ENCODE measurements at places on chromosomes 5 and 9.
A peak's percentile ranks its signal among the peaks of the same experiment; 100 is the strongest.

DNA sequence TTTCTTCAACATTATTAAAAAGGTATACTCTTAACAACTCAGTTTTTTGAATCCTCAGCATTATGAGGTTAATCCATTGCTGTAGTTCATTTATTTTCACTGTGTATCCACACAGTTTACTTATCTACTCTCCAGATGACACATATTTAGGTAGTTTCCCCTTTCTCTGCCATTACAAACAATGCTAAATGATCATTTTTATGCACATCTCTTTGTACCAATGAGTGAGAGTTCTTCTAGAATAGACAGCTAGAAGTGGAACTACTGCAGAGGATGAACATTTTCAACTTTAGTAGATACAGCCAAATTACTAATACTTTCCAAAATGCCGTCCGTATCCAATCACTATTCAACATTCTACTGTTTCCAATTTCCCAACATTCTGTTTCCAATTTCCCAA is 11.5 kb downstream of the AFF4 start:
- DNase-seq: no peak

DNA sequence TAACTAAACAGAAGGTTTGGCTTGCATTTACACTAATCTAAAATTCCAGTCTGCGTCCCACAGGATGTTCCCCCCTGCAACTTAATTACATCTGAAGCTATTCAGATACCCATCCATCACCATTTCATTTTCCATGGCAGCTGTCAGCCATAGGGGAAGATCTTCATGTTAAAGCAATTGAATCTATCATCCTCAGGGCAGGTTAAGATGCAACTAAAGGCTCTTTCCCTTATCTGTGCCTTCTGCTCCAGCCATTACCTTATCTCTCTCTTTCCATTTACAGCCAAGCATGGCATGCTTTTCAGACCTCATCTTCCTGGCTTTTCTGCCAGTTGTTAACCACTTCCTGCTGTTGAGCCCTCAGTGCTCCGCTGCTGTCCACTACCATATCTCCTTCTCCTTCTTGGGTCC is 15.8 kb upstream of the HACD4 start:
- no peak for DNase-seq

GRCh38 chr5:44887722-44888121 is 79.0 kb downstream of the MRPS30 start:
- no peak for DNase-seq

DNA sequence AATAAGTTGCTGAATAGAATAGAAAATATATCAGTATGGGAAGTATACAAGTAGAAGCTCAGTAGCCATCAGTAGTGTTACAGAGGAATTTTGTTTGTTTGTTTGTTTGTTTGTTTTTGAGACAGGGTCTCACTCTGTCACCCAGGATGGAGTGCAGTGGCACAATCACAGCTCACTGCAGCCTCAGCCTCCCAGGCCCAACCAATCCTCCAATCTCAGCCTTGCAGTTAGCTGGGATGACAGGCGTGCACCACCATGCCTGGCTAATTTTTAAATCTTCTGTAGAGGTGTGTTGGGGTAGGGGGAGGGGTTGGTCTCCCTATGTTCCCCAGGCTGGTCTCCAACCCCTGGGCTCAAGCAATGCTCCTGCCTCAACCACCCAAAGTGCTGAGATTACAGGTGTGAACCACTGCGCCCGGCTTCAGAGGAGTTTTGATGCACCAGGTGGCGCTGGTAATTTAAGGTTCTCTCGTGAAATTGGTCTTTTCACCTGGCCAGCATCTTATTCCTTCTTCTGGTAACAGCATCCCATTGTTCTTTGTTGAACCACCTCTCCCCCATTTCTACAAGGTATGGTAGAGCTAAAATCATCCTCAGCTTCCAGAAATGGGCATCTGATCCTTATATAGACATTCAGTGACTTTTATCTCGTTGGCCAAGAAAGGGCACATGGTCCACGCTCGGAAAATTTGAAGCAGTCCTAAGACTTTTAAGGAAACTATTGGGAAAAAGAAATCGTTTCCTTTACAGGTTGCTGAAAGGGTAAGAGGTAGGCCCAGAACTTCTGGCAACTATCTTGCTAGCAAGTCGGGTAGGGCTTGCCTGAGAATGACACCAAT is 157.1 kb downstream of the ARRDC3 start:
- peak; percentile 30 for DNase-seq

DNA sequence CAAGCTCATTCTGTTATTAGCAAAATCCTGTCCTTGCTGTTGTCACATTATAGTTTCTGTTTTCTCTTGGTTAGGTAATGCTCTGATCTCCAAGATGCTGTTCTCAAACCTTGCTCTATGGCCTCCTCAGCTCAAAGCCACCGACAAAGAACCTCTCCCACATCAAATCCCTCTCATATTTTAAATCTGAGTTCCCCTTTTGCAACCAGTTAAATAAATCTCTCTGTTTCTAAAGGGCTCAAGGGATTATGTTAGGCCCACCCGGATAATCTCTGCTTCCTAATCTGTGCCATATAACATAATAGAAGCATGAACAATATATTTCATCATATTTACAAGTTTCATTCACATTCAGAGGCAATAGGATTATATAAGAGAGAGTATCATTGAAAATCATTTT is 286.0 kb downstream of the CYLC2 start:
- no peak for DNase-seq

DNA sequence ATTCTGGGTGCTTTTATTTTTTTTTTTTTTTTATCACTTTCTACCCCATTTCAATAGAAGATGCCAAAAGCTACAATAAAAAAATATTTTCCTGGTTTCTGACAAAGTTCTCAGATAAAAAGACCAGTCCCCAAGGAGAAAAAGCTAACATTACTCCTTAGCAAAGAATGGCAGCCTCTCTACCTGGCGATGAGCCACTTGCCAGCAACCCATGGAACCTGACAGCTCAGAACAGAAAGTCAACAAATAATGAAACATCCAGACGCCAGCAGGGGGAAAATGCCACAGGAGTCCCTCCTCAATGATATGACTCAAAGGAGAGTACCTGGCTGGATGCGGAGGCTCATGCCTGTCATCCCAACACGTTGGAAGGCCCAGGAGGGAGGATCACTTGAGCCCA is 123.2 kb downstream of the MYO10 start:
- no peak for DNase-seq

GRCh38 chr5:131953969-131954368 is 8.5 kb upstream of the MEIKIN start:
- DNase-seq: no peak

DNA sequence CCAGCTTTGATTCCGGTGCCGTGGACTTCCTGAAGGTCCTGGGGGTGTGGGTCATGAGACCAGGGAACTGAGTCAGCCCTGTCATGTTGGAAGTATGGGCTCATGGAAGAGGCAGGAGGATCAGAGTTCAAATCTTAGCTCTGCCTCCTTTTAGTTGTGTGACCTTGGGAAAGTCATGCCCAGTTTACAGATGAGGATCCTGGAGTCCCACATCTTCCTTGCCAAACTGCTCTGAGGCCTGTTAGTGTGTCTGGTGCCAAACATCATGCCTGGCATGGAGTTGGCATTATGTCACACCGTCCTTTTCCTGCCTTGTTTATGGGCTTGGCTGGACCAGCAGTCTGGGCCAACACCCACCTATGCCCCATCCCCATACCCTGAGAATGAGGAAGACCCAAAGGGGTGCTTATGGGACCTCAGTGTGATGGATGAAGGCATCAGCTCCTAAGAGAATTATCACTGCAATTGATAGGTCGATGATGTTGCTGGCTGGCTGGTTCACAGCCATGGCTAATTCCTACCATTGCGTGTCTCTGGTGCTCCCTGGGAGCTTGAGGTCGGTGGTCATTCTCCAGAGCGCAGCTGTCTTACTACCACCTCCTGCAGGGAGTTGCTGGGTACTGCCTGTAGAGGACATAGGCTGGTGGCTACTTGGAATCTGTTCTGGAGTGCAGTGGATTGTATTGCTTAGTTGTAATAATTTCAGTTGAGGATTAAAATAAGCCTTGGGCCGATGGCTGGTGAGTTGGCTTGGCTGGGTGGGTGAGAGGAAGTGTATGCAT is 140.5 kb upstream of the PITX1 start:
- no peak for DNase-seq

DNA sequence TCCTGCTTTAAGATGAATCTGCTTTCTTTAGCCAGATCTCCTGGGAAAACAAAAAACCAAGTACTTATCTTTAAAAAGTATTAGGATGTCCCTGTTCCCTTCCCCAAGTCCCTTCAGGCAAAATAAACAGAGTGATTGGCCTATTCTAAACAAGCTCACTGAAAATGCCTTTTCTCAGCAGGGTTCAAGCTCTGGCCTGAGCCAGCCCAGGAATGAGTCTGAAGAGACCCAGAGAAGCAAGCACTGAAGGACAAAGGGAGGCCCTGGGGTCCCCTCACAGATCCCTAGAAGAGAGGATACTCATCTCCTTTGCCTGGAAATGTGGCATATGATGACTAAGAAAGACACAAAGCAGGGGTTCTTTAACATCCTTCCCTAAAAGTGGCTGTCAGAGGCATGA is 66.8 kb upstream of the MAP1B start:
- no peak for DNase-seq

- no peak for DNase-seq
These were observed 8.9 kb upstream of the FBP1 start for GRCh38 chr9:94648185-94648584.

DNA sequence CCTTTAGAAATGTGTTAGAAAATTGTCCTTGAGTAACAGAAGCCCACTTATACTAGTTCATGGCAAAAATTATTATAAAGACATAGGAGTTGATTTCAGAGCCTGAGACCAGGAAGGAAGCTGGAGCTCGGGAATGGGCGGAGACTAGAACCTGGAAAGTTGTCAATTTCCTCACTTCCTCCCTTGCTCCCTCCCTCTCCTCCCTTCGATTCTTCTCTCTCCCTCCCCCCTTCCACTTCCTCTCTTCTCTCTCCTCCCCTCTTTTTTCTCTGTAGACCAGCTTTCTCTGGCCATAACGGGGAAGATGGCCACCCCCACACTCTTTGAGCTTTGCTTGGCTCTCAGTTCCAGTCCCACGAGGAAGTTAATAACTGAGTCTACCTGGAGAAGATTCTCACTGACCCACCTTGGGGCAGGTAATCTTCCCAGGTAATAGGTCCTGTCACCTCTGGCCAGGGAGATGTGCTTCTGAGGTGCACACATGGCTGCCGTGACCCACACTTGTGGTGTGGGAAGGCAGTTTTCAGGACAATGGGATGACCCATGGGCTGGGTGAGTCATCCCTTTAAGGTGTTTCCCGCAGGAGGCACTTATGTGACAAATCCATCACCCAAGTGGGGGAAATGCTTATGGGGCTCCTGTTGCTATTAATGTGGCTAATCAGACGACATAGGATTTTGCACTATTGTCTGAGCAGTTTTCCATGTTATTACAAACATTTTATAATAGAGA is 78.7 kb downstream of the HSPA4 start:
- DNase-seq: no peak

GRCh38 chr9:98158071-98158831 is 34.2 kb downstream of the CORO2A start:
- DNase-seq: no peak

DNA sequence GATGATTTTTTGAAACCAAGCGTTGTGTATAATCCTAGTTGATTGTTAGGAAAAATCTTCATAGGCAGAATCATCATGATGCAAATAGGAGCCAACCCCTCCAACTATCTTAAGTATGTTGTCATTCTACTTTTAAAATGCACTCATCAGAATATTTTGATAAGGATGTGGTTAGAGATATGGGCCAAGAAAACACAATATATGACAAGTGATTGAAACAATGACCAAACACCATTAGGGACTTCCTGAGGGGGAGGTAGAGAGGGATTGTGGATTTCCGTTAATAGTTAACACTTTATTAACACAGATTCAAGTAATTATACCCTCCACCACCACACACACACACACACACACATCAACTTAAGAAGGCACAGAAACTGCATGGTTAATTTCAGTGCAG is 143.3 kb downstream of the ARSB start:
- DNase-seq: no peak

DNA sequence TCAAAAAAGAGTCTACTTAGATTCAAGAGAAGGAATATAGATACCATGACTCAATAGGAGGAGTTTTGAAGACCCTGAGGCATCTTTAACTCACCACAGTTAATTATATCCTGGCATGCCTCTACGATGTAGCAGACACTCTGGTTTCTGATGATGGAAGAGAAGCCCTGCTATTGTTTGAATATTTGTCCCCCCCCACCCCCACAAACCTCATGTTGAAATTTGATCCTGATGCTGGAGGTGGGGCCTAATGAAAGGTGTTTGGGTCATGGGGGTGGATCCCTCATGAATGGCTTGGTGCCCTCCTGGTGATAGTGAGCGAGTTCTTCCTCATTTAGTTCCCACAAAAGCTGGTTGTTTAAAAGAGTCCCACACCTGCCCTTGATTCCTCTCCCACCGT is 147.9 kb upstream of the TBCA start:
- no peak for DNase-seq

Measured in stimulated activated CD4-positive, alpha-beta T cell treated with anti-CD3 and anti-CD28 coated beads, Interleukin-1b, Interleukin-23, amount 100 ng/mL, for 1 hour (primary cell).